CD4-positive, alpha-beta T cell (primary cell): ENCODE measurements at places on chromosomes 7 and 10. TPM values are rescaled to one million over a fixed set of nuclear protein-coding genes. Genes with fewer than 3 reads are reported as not detected.

- no peak for DNase-seq
- H3K4me1 ChIP-seq, result no peaks in the 10 kb centered on the region
- H3K36me3 ChIP-seq, result no peaks in the 10 kb centered on the region
- H3K27ac ChIP-seq, result no peak overlapping the region
- H3K4me3 ChIP-seq, result no peak overlapping the region
- no peaks in the 10 kb centered on the region for H3K27me3 ChIP-seq
Measured at GRCh38 chr7:94710256-94710655, 54.3 kb upstream of the SGCE start.

GRCh38 chr7:44970523-44971051 lies 8.2 kb downstream of the MYO1G start:
- DNase-seq, result no peak
- H3K4me1 ChIP-seq, result peaks cover 46% of the 10 kb centered on the region
- H3K4me3 ChIP-seq, result no peak overlapping the region
- H3K36me3 ChIP-seq, result peaks cover 99% of the 10 kb centered on the region

DNA sequence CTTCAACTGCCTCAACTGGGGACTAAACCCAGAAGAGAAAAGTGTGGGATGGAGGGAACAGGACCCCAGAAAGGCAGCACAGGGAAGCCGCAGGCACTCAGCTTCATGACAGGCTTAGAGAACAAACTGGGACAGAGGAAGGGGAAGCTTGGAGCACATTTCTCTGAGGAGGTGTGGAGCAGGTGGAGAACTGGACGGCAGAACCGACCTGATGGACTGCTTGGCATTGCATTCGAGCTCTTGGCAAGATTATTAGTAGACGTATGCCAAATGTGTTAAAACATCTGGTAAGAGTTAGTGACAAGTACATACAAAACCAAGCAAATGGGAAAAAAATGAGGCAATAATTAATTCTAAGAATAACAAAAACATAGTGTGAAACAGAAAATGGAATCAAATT lies 335.7 kb downstream of the SFMBT2 start:
- no peaks in the 10 kb centered on the region for H3K4me1 ChIP-seq
- no peak for DNase-seq

Gene TIMM23B
- 39.5 TPM for total RNA-seq

- DNase-seq, result no peak
- H3K4me1 ChIP-seq, result peaks cover 22% of the 10 kb centered on the region
- H3K27me3 ChIP-seq, result no peaks in the 10 kb centered on the region
- peaks cover 4% of the 10 kb centered on the region for H3K36me3 ChIP-seq
- no peak overlapping the region for H3K4me3 ChIP-seq
- H3K27ac ChIP-seq, result no peak overlapping the region
Measured at GRCh38 chr7:75924889-75925288, 9.9 kb downstream of the POR start.

Gene HOXA5
- total RNA-seq, result not detected

- no peak overlapping the region for H3K27ac ChIP-seq
- H3K4me1 ChIP-seq, result no peaks in the 10 kb centered on the region
Measured at GRCh38 chr7:115319541-115319940, 397.6 kb downstream of the MDFIC start.

GRCh38 chr10:91787810-91788209 lies 10.4 kb upstream of the TNKS2 start:
- no peaks in the 10 kb centered on the region for H3K27me3 ChIP-seq
- DNase-seq, result no peak
- H3K27ac ChIP-seq, result no peak overlapping the region
- H3K36me3 ChIP-seq, result no peaks in the 10 kb centered on the region

DNA sequence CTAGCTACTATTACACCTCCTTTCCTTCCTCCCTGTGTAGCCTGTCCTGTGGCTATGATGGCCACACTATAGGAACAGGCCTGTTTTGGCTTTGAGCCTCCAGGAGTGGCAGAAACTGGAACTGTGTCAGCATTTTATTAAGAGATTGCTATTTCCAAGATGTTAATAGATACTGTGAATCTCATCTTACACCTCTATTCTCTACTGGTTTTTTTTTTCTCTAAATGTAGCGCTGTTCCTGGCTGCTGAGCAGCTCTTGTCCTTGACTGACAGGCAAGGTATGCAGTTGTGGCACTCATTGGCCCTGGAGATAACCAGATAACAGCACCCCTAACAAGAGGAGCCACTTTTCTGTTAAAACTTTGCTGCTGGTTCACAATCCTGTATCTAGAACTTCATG lies 119.5 kb downstream of the EXOC4 start:
- peaks cover 12% of the 10 kb centered on the region for H3K36me3 ChIP-seq
- no peak overlapping the region for H3K4me3 ChIP-seq
- no peaks in the 10 kb centered on the region for H3K27me3 ChIP-seq
- H3K27ac ChIP-seq, result no peak overlapping the region
- DNase-seq, result no peak

Gene ADAMTS14
- not detected for total RNA-seq

DNA sequence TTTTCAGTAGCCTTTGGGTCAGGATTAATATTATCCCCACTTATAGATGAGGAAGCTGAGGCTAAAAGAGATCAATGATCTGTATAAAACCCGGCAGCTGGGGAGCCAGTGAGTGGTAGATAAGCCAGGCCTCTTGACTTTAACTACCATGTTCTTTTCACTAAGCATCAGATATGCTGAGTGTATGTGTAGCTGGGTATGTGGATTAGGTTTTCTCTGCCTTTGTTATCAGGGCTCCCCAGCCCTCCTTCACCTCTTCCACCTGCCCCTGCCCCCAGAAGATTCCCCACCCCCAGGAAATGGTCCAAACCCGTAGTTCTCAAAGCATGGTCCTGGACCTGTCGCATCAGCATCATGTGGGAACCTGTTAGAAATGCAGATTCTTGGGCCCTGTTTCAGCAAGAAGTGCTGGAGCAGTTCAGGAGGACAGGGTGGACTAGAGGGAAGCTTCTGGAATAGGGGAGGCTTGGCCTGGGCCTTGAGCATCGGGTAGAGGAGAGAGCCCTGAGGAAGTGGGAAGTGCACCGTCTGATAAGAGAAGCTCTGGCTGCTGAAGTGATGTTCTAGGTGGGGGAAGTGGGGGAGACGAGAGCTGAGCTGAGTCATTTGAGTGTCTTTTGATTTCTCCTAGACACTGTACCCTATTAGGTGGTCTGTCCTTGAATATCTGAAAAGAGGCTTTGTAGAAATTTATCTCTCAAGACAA lies 101.3 kb downstream of the HIF1AN start:
- DNase-seq, result no peak
- no peak overlapping the region for H3K4me3 ChIP-seq
- no peak overlapping the region for H3K27ac ChIP-seq
- H3K4me1 ChIP-seq, result no peaks in the 10 kb centered on the region
- H3K27me3 ChIP-seq, result peaks cover 27% of the 10 kb centered on the region

GRCh38 chr7:55171157-55171556 lies 152.3 kb downstream of the EGFR start:
- no peaks in the 10 kb centered on the region for H3K27me3 ChIP-seq
- no peak for DNase-seq
- H3K36me3 ChIP-seq, result no peaks in the 10 kb centered on the region
- H3K4me3 ChIP-seq, result no peak overlapping the region
- no peaks in the 10 kb centered on the region for H3K4me1 ChIP-seq
- H3K27ac ChIP-seq, result no peak overlapping the region

- H3K4me3 ChIP-seq, result no peak overlapping the region
- H3K27me3 ChIP-seq, result no peaks in the 10 kb centered on the region
- no peaks in the 10 kb centered on the region for H3K4me1 ChIP-seq
- no peak overlapping the region for H3K27ac ChIP-seq
- DNase-seq, result no peak
- H3K36me3 ChIP-seq, result no peaks in the 10 kb centered on the region
Measured at GRCh38 chr10:77575271-77576006, 62.2 kb downstream of the KCNMA1 start.

Gene JAKMIP3
- 0.36 TPM for total RNA-seq

- no peaks in the 10 kb centered on the region for H3K27me3 ChIP-seq
- peaks cover 5% of the 10 kb centered on the region for H3K36me3 ChIP-seq
- peak overlapping the region; percentile 44 for H3K27ac ChIP-seq
- peak overlapping the region; percentile 78 for H3K4me3 ChIP-seq
Measured at GRCh38 chr10:87092376-87092860, 2.2 kb downstream of the GLUD1 start.

- no peak for DNase-seq
- no peak overlapping the region for H3K27ac ChIP-seq
- no peaks in the 10 kb centered on the region for H3K27me3 ChIP-seq
- H3K36me3 ChIP-seq, result no peaks in the 10 kb centered on the region
Measured at GRCh38 chr7:80815733-80816132, 103.1 kb downstream of the SEMA3C start.

GRCh38 chr7:26346611-26347203 lies 55.0 kb downstream of the SNX10 start:
- H3K36me3 ChIP-seq, result peaks cover 22% of the 10 kb centered on the region
- DNase-seq, result no peak
- H3K4me1 ChIP-seq, result no peaks in the 10 kb centered on the region
- H3K4me3 ChIP-seq, result no peak overlapping the region
- H3K27ac ChIP-seq, result no peak overlapping the region

Gene FUOM
- total RNA-seq, result 11.7 TPM

GRCh38 chr10:93872375-93873158 lies 21.2 kb upstream of the SLC35G1 start:
- H3K36me3 ChIP-seq, result no peaks in the 10 kb centered on the region
- H3K4me3 ChIP-seq, result no peak overlapping the region
- no peaks in the 10 kb centered on the region for H3K4me1 ChIP-seq
- peaks cover 17% of the 10 kb centered on the region for H3K27me3 ChIP-seq
- no peak overlapping the region for H3K27ac ChIP-seq
- DNase-seq, result no peak

Gene KAZALD1
- not detected for total RNA-seq

Gene GIMAP4
- total RNA-seq, result 23.6 TPM

Gene DRGX
- not detected for total RNA-seq

DNA sequence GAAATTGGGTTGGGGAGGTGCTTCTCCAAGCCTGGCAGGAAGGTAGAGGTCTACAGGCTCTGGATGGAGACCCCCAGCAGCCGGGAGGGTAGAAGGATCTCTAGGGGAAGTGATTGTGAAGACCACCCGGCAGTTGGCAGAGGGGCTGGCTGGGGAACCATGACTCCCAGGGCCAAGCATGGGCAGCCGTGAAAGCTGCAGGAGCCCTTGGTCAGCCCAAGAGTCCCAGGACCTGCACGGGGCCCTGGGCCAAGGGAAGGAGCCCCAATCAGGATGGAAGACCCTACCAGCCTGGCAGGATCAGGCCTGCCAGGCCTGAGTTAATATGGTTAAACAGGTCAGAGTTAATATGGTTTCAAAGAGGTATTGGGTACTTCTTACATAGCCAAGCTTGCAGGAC lies 126.3 kb upstream of the NANOS1 start:
- no peaks in the 10 kb centered on the region for H3K4me1 ChIP-seq
- no peak overlapping the region for H3K4me3 ChIP-seq
- H3K36me3 ChIP-seq, result no peaks in the 10 kb centered on the region
- no peak overlapping the region for H3K27ac ChIP-seq

Gene ECD
- 50.5 TPM for total RNA-seq

DNA sequence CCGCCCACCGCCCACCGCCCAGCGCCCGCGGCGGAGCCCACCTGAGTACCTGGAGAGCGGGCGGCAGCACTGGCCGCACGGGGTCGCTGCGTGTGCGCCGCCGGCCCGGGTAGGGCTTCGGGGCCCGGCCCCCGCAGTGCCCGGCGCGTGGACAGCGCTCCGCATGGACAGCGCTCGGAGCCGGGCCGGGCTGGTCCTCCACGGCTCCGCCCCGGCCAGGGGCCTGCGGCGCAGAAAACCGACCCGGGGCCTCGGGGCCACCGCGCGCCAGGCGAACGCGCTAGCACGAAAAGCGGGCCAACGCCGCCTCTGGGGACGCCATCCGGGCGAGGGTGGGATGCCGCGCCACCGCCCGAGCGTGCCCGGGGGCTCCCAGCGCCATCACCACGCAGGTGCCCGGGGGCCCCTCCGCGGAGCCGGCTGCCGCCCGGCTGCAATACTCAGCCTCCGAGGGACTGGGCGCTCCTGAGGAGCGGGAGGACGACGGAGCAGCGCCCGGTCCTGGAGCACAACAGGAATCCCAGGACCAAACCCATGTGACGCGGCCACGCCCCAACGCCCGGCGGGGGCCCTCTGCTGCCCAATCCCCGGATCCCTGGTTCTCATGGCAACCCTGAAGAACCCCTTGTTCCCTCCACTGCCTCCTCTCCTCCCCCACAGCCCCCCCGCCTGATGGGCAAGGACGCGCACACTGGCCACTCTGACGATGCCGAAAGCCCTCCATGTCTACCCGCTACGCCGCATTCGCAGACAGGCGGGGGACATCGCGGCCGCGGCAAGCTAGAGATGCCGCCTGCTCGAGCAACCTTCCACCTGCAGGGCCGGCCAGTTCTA lies at the start of gene GRB10:
GRB10 (minus strand) TSS at position 522 of the 834 bp plus-strand sequence. CDS start 50,574 bp downstream, outside the sequence.
- peak within 1 kb of the TSS; percentile 52 for H3K4me3 ChIP-seq
- peaks cover 4% of the 10 kb centered on the region for H3K27me3 ChIP-seq
- H3K4me1 ChIP-seq, result peaks cover 16% of the 10 kb centered on the region
- peak; percentile 47 for DNase-seq
- no peak within 1 kb of the TSS for H3K27ac ChIP-seq
- no peaks in the 10 kb centered on the region for H3K36me3 ChIP-seq

DNA sequence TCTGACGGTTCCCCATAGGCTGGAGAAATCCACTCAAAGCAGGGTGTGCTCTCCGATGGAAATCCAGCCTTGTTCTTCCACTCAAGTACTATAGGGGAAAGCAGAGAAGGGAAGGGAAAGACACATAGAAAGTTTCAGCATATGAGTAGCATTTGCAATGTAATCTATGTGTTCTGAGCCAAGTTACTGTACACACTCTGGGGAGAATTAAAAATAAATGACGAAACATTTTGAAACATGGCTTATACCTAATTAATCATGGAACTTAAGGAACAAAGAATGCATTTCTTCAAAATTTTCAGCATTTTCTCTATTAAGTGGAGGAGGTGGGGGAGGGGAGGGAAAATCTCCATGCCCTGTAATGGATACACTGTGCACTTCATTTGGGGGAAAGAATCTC lies 198.1 kb upstream of the HABP2 start:
- H3K36me3 ChIP-seq, result no peaks in the 10 kb centered on the region
- no peak for DNase-seq
- peaks cover 5% of the 10 kb centered on the region for H3K27me3 ChIP-seq
- H3K4me1 ChIP-seq, result no peaks in the 10 kb centered on the region

- H3K36me3 ChIP-seq, result no peaks in the 10 kb centered on the region
- DNase-seq, result no peak
- no peak overlapping the region for H3K27ac ChIP-seq
- no peak overlapping the region for H3K4me3 ChIP-seq
Measured at GRCh38 chr10:129955601-129956285, 8.3 kb downstream of the EBF3 start.

Gene FAM20C
- total RNA-seq, result 1.3 TPM

Gene CYP2E1
- total RNA-seq, result 1.6 TPM

- H3K36me3 ChIP-seq, result peaks cover 2% of the 10 kb centered on the region
- DNase-seq, result no peak
- no peaks in the 10 kb centered on the region for H3K4me1 ChIP-seq
- no peaks in the 10 kb centered on the region for H3K27me3 ChIP-seq
- H3K27ac ChIP-seq, result no peak overlapping the region
Measured at GRCh38 chr7:2444476-2444875, 31.7 kb downstream of the GRIFIN start.

DNA sequence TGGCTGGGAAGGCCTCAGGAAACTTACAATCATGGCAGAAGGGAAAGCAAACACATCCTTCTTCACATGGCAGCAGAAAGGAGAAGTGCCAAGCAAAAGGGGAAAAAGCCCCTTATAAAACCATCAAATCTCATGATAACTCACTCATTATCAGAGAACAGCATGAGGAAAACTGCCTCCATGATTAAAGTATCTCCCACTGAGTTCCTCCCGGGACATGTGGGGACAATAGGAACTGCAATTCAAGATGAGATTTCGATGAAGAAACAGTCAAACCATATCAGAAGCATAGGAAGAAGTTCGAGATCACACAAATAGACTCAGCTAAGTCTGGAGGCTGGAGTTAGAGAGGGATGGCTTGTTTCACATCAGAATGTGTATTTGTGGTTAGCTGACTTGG lies 869.4 kb upstream of the PHF14 start:
- no peak overlapping the region for H3K27ac ChIP-seq
- no peak for DNase-seq
- no peaks in the 10 kb centered on the region for H3K36me3 ChIP-seq
- no peaks in the 10 kb centered on the region for H3K4me1 ChIP-seq
